Esophagus squamous epithelium (tissue), 5 donors: ENCODE measurements at places on chromosomes 7 and 10.

DNA sequence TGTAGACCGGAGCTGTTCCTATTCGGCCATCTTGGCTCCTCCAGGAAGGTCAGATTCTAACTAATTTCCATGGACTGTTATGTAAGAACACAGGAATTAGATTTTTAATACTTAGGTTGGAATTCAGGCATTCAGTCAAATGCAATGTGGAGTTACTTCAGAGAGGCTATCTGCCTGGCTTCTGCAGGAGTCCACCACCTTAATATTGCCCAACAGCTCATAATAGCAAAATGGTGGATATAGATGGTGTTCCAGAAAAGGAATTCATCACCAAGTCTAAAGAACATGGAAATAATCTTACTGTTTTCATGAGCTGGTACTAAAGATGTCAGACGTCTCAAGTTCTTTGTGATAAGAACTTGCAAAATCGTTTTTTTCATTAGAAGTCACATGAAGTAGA, 39.5 kb downstream of the CRHR2 start:
- DNase-seq, result no peak

- DNase-seq, result no peak
These were observed 362.9 kb upstream of the ZNF32 start for GRCh38 chr10:44011603-44011981.

DNA sequence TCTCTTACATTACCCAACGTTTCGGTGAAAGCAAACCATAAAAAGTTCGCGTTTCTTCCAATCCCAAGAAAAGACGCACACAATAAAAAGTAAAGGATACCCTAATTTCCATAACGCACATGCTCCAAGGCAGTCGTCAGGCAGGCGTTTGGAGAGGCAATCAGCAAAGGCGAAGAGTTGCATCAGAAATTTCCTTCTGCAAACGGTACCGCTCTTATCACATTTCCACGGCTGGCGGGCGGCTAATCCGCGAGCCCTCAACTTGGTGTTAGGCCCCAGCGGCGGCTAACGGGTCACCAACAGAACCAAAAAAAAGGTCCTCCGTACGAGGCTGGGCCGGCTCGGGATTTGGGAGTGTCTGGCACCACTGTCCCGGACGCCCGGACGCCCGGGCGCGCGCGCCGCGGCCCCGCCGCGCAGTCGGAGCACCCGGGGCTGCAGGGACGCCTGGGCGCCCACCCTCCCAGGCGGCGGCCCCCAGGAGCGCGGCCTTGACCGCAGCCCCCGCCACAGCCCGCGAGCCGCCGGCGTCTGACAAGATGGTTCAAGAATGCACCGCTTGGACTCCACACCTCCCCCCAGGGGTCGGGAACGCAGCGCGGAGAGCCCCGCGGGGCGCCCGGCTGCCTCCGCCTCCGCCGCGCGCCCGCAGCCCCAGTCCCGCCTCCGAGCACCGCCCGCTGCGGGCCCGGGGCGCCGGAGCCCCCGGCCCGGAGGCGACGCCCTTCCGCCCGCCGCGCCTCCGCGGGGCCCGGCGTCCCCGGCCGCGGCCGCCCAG, 9.8 kb upstream of the GRB10 start:
- DNase-seq, result no peak

GRCh38 chr7:12630513-12630819, 57.0 kb upstream of the ARL4A start:
- no peak for DNase-seq

GRCh38 chr10:84244651-84245270, at the start of gene RGR:
Gene RGR (plus strand): TSS chr10:84245053. CDS start chr10:84245091, 38 bp downstream.
- no peak for DNase-seq

DNA sequence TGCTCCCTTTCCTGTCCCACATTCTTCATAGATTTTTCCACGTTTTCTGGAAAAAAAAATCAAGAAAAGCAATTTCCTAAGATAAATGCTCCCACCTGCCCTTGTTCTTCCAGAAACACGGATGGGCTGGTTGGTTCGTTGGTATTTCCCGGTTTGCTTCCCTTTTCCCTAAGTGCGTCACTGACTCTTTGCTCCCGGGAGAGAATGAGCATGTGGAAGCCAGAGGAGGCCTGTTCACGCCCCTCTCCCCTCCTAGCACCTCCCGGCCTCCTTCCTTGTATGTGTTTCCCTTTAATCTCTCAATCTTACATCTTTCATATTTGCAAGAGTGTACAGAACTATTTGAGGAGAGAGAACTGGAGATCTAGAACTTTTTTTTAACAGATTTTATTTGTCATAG, 442.0 kb downstream of the GFRA1 start:
- DNase-seq, result no peak

DNA sequence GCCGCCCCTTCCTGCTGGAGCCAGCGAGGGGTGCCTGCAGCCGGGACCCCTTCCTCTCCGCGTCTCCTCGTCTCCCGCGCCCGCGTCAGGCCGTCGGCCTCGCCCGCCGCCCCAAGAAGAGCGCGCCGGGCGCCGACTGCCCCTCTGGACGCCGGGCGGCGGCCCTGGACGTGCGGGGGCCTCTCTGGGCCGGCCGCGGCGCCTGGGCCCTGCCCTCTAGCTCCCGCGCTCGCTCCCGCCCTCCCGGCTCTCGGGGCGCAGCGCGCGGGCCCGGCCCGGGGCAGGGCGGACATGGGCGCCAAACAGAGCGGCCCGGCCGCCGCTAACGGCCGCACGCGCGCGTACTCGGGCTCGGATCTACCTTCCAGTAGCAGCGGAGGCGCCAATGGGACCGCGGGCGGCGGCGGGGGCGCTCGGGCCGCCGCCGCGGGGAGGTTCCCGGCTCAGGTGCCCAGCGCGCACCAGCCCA, 704 bp downstream of the ZNRF2 start:
- no peak for DNase-seq

DNA sequence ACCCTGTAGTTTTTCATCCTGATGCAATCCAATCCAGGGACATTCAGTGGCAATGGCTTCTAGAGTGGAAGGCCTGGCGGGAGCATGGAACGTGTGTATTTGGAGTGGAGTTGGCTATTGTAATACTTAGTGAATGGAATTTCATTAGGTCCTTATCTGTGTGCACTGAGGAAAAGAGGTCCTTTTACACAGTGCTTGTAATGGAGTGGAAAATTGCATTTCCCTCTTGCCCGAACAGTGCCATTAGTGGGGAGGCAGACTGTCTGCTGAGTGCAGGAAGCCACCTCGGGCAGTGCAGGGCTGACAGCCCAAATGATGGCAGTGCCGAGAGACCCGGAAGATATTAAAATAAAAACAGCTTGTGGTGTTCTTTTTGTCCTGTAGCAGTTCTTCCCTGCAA, 786.6 kb downstream of the LRMDA start:
- no peak for DNase-seq

- DNase-seq, result no peak
These were observed 9.9 kb downstream of the TASOR2 start for GRCh38 chr10:5694573-5694972.

GRCh38 chr10:123521076-123521475, 145.1 kb upstream of the GPR26 start:
- no peak for DNase-seq

GRCh38 chr10:74977913-74978847, 133.3 kb upstream of the SAMD8 start:
- DNase-seq, result no peak

DNA sequence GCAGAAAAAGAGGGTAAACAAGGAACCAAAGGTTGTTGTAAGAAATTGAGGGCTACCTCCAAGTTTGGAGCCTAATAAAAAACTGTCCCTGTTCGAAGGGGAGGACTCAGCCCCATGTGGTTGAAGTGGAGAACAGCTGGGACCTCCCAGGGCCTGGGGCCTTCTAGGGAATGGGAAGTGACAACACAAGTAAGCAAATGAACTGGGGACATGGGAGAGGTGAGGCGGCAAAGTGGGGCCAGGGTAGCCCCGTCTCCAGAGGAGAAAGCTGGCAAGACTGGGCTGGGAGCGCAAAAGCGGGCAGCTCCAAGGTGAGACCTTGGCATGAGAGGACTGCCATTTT, 198.1 kb downstream of the ZNF438 start:
- DNase-seq, result no peak

- no peak for DNase-seq
These were observed 549.0 kb downstream of the TCERG1L start for GRCh38 chr10:130762491-130762890.

DNA sequence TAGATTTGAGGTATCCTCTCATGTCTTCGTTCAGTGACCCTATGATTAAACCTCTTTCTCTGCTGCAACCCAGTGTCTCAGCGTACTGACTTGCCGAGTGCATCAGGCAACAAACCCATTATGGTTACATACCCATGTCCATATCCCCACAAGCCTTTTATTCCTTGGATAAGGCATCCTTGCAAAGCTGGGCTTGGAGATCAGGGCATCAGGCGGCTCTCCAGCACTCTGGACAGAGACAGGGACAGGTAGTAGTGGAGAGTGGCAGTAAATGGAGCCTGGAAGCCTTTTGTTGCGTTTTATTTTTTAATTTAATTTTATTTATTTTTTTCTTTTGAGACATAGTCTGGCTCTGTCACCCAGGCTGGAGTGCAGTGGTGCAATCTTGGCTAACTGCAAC, 32.0 kb upstream of the NPFFR1 start:
- no peak for DNase-seq

- no peak for DNase-seq
These were observed 122.2 kb downstream of the TSPAN12 start for GRCh38 chr7:120735791-120736190.

DNA sequence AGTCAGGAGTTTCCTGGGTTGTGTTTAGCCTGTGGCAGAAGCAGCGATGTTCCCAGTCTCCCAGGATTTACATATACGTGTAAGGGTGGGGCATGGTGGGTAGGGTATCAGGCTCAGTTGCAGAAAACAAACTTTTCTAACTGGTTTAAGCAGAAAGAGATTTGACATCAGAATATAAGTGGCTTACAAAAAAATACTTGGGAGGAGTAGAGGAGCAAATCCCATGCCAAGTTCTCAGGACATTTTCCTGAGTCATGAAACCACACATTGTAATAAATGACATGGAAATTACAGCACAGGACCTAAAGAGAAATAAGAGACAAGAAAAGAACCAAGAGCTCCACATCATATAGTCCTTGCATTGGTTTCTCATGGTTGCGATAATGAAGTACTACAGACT, 26.2 kb upstream of the FRMD4A start:
- no peak for DNase-seq

- no peak for DNase-seq
These were observed 551.7 kb downstream of the GRM8 start for GRCh38 chr7:126700807-126701604.

DNA sequence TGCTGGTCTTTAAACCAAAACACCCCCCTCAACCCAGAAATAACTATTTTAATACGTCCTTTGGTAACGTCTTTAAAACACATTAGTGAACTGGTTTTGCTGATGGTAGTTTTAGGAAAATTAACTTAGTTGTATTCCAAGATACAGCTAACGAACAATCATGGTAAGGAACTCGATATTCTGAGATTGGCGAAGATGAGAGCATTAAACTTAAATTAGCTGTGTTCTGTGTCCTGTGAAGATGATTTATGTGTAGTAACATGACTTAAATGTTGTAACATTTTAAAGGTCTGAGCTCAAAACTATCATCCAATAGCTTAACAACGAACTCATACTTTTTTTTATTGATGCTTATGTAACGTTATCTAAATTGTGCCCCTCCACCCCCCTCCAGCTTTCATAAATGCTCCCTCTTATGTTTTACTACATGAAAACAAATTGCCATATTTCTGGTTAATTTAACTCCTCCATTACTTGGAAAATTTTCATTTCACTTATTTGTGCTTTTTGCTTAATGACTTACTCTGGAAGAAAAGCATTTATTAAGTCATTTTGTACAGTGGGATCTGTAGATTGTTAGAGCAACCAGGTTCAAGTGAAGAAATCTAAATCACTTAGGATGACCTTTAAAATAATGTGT, 1.7 kb downstream of the SDK1 start:
- DNase-seq, result no peak

- no peak for DNase-seq
These were observed 517.4 kb downstream of the PARD3 start for GRCh38 chr10:34297541-34298345.

- no peak for DNase-seq
These were observed 137.3 kb downstream of the PTPN20 start for GRCh38 chr10:47048526-47048905.

- no peak for DNase-seq
These were observed 4.0 kb downstream of the ABCB1 start for GRCh38 chr7:87596696-87597095.

DNA sequence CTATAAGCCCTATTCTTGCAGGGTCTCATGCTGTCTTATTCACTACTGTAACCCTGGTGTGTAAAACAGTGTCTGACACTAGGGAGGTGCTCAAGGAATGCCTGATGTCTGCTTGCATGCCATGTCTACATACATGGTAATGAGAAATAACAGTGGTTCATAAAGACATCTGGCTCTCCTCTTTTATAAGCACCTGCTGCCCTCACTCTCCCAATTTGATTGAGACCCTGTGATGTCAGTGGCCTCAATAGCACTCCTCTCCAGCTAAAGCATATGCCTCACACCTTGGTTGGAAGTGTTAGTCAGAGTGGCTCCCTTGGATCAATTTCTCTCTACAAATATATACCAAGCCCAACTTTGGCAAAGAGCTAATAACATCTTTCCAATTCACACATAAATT, 30.6 kb downstream of the ANK3 start:
- no peak for DNase-seq

- DNase-seq, result no peak
These were observed 329.5 kb downstream of the RPS24 start for GRCh38 chr10:78363190-78363589.

GRCh38 chr7:32914184-32914583, 22.6 kb upstream of the KBTBD2 start:
- no peak for DNase-seq

DNA sequence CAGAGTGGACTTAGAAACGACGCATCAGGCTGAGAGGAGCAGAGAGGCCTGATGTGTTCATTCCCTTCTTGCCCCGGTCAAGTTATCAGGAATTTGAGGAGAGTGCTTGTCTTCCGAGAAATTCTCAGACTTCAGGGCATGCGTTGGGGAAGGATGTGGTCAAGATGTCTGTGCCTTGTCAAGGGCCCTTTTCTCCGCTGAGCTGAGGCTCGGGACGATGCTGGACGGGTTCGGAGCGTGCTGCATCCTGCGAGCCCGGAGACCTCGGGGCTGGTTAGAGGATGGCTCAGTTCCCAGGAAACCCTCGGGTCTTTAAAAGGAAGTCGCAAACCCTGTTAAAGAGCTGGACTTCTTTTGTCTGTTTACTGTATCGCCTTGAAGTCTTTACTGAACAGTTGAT, 325.4 kb downstream of the ADARB2 start:
- DNase-seq, result no peak
